GM04504 (cell line): ENCODE measurements at places on chromosomes 5 and 9.

GRCh38 chr5:11733185-11733839 lies 170.9 kb downstream of the CTNND2 start:
- DNase-seq, result no peak

DNA sequence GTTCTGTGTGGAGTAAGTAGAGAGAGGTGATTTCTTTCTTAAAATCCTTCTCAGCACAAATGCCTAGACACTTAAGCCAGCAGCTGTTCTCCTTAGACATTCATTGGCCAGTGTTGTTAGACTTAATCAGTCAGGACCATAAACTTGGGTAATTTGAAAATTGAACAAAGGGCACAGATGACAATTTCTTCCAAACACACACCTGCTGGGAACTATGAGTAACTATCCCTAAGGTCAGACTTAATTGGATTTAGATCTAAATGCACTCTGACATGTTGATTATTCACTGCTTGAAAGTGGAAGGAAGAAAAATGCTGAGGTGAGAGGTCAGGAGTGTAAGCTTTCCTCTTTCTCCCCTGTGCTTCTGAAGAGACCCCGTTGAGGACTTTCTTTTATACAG lies 1083.7 kb upstream of the DMAC1 start:
- no peak for DNase-seq

DNA sequence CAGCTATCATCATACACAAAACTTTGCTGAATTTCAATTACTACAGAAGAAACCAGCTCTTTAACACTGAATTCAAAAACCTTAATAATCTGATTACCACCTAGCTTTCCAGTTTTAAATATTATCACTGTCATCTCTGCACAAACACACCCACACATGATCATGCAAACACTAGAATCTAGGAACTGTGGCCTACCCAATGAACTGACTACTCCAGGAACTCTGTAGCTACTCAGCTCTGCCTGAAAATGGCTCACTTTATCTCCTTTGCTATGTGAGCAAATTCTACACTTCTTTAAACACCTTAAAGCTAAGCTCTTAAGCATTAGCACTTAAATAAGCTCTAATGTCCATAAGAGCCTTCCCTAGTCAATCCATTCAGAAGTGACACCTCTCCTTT lies 123.3 kb upstream of the DPYSL3 start:
- no peak for DNase-seq

DNA sequence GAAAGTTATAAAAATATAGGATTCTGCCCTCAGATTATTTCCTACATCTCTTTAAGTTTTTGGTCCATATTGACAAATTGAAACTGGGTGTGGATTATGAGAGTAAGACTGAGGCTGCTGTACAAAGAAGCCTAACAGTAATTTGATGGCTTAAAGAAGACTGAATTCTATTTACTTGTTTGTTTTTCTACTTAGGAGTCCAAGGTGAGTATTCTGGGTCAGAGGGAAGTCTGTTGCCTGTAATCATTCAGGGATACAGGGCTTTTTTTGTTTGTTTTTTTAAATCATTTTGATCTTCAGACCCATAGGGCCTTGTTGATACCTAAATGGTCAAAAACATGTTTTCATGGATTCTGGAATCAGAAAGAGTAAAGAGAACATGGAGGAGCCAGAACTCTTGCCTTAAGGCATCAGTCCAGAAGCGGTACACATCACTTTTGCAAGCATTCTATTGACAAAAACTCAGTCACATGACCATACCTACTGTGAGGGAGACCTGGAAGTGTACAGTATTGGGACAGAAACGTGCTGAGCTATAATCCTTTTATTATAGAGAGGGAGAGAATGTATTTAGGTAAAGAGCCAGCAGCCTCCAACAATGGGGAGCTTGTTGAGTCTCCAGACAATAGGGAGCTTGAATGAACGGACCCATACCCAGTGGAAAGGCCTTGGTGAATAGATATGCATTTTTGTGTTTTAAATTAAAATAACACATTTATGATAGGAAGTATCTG lies 102.7 kb downstream of the LRRC70 start:
- no peak for DNase-seq

DNA sequence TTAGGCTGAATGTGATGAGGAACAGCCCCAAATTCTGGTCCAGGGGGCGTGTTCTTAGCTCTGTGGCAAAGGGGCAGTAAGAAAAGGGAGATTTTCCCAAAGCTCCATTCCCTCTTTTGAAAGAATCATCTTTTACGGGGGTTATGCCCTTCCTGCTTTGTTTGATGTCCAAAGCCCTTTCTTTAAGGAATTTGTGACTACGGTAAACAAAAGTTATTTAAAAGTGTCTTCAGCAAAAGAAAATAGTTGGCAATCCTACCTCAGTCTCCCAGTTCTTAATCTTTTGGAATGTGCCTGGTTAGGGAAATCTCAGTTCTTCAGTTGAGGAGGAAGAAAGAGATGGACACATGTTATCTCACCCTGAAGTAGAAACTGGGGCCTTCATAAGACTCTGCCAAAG lies 24.4 kb upstream of the ARSI start:
- DNase-seq, result no peak

DNA sequence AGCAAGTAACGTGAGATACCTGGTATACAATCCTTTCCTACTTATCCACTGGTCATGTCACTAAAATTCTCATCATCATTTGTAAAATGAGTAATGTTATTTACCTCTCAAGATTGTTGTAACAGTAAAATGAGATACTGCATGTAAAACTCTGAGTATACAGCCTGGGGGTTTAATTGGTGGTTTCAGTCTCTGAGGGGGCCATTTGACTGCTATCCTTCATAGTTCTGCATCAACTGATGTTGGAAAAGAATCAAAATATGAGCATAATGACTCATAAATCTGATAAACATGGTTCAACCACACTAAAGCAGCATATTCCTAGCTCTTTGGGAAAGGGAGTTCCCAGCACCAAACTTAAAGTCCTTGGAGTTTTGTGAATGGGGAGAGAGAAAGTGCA lies 181.0 kb upstream of the GHR start:
- DNase-seq, result no peak

- DNase-seq, result peak; percentile 45
Measured at GRCh38 chr9:134413890-134414623, 87.8 kb downstream of the RXRA start.

- DNase-seq, result peak; percentile 93
Measured at GRCh38 chr5:5340206-5340729, 82.2 kb upstream of the ICE1 start.

DNA sequence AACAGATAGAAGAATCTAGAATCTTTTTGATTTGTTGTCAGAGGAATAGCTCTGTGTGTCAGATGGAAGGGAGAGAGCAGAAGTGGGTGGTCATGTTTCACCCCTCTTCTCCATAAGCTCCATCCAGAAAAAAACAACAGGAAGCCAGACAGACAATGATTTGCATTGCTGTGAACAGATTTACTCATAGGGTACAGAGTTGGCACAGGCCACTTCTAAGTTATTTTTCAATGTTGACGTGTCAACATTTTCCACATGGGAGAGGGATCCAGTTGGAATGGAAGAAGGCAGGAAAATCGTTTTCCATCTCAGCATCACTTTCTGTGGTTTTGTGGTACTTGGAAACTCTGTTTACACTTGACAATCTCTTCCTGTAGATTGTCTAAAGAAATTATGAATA lies 86.7 kb downstream of the INSYN2B start:
- no peak for DNase-seq

DNA sequence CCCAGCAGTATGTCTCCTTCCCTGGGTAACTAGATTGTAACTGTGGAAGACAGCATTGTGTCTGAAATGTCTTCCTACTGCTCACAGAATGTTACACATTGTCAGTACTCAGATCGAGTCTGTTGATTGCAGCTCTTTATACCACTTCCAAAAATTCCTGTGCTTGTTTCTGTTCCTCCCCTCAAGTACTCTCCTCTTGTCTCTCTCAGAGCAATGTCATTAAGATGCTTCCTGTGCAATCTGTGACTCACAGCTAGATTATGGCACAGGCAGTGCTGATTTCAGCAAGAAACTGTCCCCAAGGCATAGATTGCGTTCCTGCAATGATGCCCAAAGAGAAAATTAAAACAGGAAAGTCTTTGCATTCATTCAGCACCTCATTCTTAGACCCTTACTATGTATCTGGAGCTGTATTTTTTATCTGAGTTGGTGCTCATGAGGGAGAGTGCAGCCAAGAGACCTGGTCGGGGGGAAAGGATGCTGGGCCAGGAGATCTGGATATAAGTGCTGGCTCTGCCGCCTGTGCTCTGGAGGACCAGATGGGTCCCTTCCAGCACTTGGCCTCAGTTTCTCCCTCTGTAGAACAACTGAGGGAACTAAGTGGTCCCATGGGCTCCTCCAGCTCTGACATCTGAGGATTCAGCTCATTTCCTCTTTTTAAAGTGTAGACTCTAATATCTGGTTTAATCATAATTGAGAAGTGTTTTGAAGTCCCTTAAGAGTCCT lies 40.8 kb upstream of the GNPDA1 start:
- peak; percentile 55 for DNase-seq

GRCh38 chr9:28951945-28952344 lies 1378.7 kb upstream of the C9orf72 start:
- DNase-seq, result no peak

DNA sequence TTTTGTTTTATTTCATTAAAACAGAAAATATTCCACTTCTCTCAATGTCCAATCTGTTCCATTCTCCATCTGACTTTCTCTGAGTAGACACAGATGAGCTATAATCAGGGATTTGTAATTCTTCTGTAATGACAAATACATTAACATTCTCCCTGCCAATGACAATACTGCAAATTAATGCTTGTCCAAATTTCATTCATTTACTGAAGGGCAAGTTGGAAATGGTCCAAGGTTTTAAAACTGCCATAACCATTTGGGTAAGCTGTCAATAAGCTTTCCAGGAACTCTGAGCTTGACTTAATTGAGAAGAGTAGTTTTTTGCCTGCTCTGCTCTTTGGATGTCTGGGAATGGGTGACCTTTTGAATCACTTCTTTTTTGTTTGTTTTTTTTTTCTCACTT lies 253.5 kb downstream of the DMRTA1 start:
- DNase-seq, result no peak

DNA sequence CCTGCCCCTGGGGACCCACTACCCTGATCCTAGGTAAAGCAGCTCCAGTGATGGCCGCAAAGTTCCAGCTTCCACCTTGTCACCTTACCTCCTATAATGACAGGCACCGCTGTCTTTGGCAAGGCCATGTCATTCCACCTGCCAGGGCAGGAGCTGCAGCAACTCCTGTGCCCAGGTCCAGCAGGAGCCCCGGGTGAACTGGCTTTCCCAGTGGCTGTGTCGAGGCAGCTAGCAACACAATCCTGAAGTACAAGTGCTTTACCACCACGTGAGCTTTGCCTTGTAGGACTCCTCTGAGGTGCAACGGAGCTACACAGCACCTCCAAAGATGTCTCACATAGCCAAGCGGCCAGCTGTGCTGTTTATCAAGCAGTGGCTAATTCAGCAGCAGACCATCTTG lies 20.7 kb upstream of the MGAT1 start:
- DNase-seq, result no peak

DNA sequence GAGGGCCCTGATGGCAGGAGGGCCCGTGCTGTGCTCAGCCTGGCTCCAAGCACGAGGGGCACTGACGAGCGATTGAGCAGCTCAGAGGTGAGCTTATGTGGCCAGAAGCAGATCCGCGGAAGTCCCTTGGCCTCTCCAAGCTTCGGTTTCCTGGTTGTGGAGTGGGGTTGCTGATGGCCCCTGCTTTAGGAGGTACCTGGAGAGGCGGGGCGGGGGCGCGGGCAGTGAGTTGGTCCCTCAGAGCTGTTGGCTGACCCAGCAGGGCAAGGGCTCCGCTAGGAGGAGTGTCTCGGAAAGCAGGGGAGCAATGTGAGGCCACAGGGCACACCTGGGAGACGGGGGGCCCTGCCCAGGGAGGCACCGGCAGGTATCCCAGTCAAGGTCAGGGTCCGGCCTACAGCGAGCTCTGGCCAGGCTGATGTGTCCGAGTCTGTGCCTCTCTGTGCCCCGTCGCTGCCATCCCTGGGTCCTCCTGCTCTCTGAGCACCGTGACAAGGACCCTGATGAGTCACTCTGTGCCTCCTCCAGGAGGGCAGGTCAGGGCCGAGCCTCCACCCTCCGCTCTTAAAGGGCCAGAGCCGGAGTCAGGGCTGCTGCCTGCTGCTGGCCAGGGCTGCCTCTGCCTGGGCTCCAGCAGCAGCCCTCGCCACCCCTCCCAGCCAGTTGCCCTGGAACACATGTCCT lies 14.8 kb downstream of the NCS1 start:
- peak; percentile 51 for DNase-seq

DNA sequence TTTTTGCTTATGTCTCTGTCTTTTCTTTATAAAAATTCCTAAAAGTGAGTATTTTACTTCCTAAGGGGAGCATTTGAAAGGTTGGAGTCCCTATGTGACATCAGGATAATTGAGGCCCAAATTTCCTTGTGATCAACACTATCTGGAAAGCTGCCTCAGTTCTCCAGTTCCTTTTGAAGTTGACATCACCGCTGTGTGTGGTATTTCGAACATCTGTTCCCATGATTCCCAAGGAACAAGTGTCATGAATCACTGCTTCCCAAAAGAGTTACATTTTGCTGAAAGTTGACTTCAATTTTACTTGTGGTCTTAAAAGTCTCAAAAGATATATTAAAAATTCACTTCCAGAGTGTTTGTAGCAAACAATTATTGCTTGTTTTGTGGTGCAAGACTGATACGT lies 452.1 kb upstream of the RGMB start:
- no peak for DNase-seq

DNA sequence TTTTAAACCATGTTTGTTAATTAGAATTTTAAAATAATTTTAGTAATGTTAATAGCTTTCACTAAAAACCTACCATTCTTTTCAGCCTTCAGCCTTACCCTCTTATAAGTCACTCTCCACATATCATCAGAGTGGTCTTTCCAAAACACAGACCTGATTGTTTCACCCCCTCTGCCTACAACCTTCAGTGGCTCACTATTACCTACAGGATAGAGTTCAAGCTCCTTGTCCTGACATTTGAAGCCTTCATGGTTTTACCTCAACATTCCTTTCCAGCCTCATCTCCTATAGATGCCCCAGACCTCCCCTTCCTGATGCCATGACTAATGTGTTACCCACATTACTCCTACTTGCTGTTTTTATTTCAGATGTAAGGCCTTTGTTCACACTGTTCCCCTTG lies 27.8 kb upstream of the STRBP start:
- no peak for DNase-seq

- DNase-seq, result no peak
Measured at GRCh38 chr5:169954786-169955185, 25.5 kb downstream of the INSYN2B start.

DNA sequence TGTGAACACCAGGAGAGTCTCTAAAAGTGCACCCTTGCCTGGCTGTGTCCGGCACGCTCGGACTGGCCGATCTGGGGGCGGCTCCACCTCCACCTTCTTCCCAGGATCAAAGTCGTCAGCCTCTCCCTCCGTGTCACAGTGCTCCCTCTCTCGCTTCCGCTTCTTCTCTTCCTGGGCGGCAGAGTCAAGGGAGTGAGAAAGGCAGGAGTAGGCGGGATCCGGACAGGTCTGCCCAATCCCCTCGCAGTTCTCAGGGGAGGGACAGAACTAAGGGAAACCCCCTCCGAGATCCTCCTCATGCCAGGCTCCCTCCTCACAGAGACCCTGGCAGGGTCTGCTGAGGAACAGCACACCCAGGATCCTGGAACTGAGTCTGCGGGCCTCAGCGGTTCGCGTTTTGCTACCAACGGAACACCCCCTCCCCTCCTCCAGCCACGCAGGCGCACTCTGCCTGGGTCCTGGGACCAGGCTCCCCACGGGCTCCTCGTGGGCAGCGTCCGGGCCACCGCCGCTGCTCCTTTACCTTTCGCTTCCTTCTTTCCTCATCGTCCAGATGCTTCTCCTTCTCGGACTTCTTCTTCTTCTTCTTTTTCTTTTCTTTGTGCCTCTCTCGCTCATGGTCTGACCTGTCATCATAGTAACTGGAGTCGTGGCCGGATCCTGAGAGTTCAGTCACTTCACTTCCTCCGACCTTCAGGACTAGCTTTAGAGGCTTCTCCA lies 1.3 kb downstream of the BRD9 start:
- no peak for DNase-seq
